Epithelial cell of umbilical artery (primary cell): ENCODE measurements at places on chromosomes 11 and 22. TPM values are rescaled to one million over a fixed set of nuclear protein-coding genes. Genes with fewer than 3 reads are reported as not detected.

The AGBL2 gene
- under 0.01 TPM in 1 of 2 replicates, not detected in the other for total RNA-seq

The KCTD14 gene
- 0.32 and 0.91 TPM in 2 replicates for total RNA-seq

The RFPL2 gene
- 0.32 TPM in 1 of 2 replicates, not detected in the other for total RNA-seq

The FAM180B gene
- not detected in 2 replicates for total RNA-seq

The GVQW3 gene
- total RNA-seq, result 0.97 and 3.0 TPM in 2 replicates

The STIP1 gene
- total RNA-seq, result 212 and 226 TPM in 2 replicates

The SEC14L6 gene
- under 0.01 TPM in 2 replicates for total RNA-seq

The SART1 gene
- 33.5 and 74.5 TPM in 2 replicates for total RNA-seq

The CSRP3 gene
- total RNA-seq, result not detected in 2 replicates

The TMEM151A gene
- not detected in 2 replicates for total RNA-seq

The TSSK2 gene
- not detected in 2 replicates for total RNA-seq

The CHADL gene
- 0.76 and 0.97 TPM in 2 replicates for total RNA-seq

The TBX10 gene
- total RNA-seq, result not detected in 2 replicates

The SLC25A45 gene
- total RNA-seq, result 0.46 and 2.3 TPM in 2 replicates

The C11orf87 gene
- total RNA-seq, result not detected in 2 replicates

The MPZL2 gene
- total RNA-seq, result 82.5 and 180 TPM in 2 replicates

The CFAP300 gene
- 0.61 TPM in 1 of 2 replicates, not detected in the other for total RNA-seq

The AQP11 gene
- 0.30 and 0.32 TPM in 2 replicates for total RNA-seq

The SYCE3 gene
- not detected in 2 replicates for total RNA-seq

The MUC6 gene
- total RNA-seq, result not detected in 2 replicates

The OR51B4 gene
- total RNA-seq, result not detected in 2 replicates

The FGF19 gene
- not detected in 2 replicates for total RNA-seq

The OR52I2 gene
- total RNA-seq, result not detected in 2 replicates

The RGL4 gene
- total RNA-seq, result not detected in 2 replicates

The ZNF280B gene
- total RNA-seq, result 0.97 and 1.4 TPM in 2 replicates

The KLHDC7B gene
- total RNA-seq, result under 0.01 and 0.30 TPM in 2 replicates

The ACAD8 gene
- total RNA-seq, result 19.5 and 22.3 TPM in 2 replicates

The NCF4 gene
- total RNA-seq, result under 0.01 TPM in 1 of 2 replicates, not detected in the other

The EIF3L gene
- 173 and 313 TPM in 2 replicates for total RNA-seq

The KRTAP5-10 gene
- not detected in 2 replicates for total RNA-seq

The SCUBE1 gene
- total RNA-seq, result under 0.01 TPM in 1 of 2 replicates, not detected in the other

The NNMT gene
- total RNA-seq, result 457 and 588 TPM in 2 replicates

The NXF1 gene
- total RNA-seq, result 16.6 and 26.3 TPM in 2 replicates

The LRRC56 gene
- 0.30 and 0.32 TPM in 2 replicates for total RNA-seq

The C11orf52 gene
- total RNA-seq, result under 0.01 and 0.61 TPM in 2 replicates

The PNPLA5 gene
- total RNA-seq, result not detected in 2 replicates

The MS4A14 gene
- total RNA-seq, result not detected in 2 replicates

The ZP1 gene
- not detected in 2 replicates for total RNA-seq

The BIK gene
- total RNA-seq, result 1.1 and 1.3 TPM in 2 replicates

The SYT7 gene
- under 0.01 and 0.30 TPM in 2 replicates for total RNA-seq

The RTN4RL2 gene
- total RNA-seq, result under 0.01 and 0.15 TPM in 2 replicates

The TSPAN32 gene
- not detected in 2 replicates for total RNA-seq

The RNASEH2C gene
- 77.0 and 111 TPM in 2 replicates for total RNA-seq

The MS4A6E gene
- not detected in 2 replicates for total RNA-seq

The BAIAP2L2 gene
- total RNA-seq, result not detected in 2 replicates
